Muscle of back (tissue), 13 donors: ENCODE measurements at places on chromosomes 4 and X. TPM values are rescaled to one million over a fixed set of nuclear protein-coding genes. Genes with fewer than 3 reads are reported as not detected.

DNA sequence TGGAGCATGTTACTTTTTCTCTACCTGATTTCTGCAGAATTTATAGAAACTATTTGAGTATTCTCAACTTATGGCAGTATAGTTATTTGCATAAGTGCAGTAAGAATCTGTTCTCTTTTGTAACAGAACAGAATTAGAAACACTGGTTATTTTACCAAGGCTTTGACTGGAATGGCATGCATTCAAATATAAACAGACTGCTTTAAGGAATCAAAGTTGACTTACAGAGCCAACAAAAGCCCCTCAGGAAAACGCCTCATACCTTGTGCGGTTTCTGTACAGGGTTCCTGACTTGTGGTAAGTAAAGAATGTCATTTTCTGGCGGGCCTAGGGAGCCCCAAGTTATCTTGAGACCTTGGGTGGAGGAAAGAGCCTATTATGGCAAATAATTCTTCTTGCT lies 97.1 kb downstream of the GPR143 start:
- no peak for DNase-seq

The FAM184B gene
- 3.1 TPM for polyA plus RNA-seq

GRCh38 chr4:86741846-86742245 lies 107.3 kb downstream of the SLC10A6 start:
- DNase-seq: no peak

DNA sequence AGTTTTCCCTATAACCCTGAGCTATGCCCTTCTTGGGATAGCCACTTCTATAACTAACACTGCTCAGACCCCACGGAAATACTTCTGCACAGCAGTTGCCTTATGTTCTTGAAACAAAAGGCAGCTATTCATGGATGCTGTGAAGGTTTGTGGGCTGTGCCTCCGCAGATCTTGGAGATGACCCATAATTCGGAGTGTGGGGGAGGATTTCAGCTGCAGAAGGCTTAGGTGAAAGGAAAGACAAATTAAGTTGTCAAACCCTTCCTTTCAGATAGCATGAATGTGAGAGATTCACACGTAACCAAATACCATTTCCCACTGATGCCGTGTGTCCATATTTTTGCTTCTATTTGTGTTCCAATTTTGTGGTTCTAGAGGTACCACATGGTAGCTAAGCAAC lies 38.1 kb upstream of the NYX start:
- no peak for DNase-seq

DNA sequence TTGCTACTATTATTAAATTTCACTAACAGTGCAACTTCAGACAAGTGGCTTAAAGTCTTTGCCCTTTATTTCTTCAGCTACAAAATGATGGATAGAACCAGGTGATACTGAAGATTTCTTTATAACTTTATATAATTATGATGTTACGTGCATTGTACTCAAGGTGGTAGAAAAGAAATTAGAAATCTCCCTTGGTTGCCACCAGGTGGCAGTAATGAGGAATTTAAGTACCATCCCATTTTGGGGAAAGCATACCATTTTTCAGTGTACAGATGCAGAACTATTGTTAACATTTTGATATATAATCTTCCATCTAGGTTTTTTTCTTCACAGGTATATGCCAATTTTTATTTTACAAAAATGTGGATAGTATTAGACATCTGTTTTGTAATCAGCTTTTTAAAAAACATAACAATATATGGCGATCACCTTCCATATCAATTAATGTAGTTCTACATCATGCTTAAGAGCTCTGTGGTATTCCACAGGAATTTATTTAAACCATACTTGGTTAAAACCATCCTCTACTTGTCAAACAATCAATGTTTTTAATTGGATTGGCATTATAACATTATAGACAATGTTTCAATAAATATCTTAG lies 37.7 kb upstream of the RAB33B start:
- peak; percentile 46 for DNase-seq

DNA sequence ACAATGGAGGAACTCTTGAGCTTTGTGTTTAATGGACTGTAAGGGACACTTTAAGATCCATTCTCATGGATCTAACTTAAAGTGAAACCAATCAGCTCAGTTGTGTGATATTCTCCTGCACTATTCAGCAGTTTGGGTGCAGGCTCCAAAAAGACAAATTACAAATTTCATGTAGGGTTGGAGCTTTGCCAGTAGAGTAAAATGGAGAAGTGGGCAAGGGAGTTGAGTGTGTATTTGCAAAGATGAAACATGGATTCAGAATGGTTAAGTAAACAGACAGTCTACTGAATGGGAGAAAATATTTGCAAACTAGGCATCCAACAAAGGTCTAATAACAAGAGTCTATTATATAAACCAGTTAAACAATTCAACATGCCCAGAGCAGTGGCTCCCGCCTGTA lies 21.2 kb upstream of the MID2 start:
- no peak for DNase-seq

GRCh38 chr4:8220661-8221450 lies 21.8 kb downstream of the SH3TC1 start:
- DNase-seq: no peak

- no peak for DNase-seq
Observed at GRCh38 chr4:41297832-41298231, 41.1 kb downstream of the UCHL1 start.

DNA sequence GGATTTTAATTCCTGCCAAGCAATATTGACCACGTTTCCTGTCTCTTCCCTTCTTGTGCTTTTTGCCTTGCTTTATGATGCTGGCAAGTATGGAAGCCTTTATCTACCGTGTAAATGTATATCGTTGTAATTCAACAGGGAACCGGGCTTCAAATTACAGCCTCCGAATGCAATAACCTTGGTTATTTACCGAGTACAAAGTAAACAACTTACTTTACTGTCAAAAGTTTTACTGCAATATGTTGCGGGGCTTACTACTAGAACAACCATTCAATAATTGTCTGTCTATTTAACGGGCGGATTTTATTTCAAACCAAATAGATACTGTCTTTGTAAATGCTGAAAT lies 73.1 kb downstream of the PALLD start:
- no peak for DNase-seq

DNA sequence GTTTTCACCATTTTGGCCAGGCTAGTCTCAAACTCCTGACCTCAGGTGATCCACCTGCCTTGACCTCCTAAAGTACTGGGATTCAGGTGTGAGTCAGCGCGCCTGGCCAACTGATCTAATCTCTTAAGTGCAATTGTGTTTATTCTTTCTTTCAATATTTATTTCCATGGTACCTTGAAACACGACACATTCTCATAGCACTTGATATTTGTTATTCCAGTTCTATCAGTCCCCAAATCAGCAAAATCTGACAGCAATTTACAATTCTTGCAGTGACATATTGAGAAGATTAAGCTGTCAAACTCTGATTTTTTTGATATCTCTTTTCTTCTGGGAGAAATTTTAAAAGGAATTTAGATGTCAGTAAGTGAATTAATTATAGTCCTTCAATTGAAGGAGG lies 218.1 kb upstream of the FAT4 start:
- DNase-seq: no peak

The SPATA4 gene
- 0.22 TPM for polyA plus RNA-seq

The MAGEA1 gene
- not detected for polyA plus RNA-seq

The CSN2 gene
- not detected for polyA plus RNA-seq

DNA sequence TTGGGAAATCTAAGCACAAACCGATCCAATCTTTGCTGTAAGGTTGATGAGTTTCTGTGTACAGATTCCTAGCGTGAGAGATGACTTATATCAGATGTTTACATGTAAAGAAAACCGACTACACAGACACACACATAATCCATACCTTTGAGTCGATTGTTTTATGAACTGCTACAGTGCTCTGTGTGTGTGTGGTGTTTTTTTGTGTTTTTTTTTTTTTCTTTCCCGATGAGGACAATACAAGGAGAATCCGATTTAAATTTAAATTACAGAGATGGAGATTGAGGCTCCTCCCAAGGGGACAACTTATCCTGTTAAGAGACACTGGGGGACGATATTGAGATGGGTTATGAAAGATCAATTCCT lies 461 bp upstream of the SLC9A6 start:
- no peak for DNase-seq

DNA sequence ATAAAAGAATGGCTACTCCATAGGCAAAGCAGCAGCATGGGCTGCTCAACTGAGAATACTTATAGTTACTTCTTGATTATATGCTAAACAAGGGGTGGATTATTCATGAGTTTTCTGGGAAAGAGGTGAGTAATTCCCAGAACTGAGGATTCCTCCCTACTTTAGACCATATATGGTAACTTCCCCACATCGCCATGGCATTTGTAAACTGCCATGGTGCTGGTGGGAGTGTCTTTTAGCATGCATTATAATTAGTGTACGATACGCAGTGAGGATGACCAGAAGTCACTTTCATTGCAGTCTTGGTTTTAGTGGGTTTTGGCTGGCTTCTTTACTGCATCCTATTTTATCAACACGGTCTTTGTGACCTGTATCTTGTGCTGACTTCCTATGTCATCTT lies 141.5 kb downstream of the MAGEB17 start:
- DNase-seq: no peak

The UBE2D3 gene
- polyA plus RNA-seq: 284 TPM

DNA sequence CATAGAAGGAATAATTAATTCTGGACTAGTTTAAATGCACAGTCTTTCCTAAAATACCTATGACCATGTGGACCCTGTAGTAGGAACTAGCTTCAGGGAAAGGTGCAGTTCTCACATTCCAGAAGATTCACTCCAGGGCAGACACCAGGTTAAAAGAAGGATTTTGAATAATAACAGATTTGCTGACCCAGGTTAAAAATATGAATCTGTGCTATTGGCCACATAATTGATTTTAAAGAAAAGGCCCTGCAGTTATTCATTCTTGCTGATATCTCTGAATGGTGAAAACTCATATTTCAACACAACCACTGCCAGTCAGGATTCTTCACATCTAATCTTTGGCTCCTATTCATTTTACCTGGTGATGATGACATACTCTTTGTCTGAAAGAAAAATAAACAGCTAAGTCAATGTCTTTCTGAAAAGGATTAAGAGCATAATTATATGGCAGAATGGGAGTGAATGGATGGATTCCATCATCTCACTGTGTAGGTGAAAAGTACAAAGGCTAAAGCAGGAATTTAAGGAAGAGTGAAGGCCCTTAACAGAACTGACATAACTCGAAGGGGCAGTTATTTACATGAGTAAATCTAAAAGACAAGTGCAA lies 432.8 kb downstream of the PDGFC start:
- DNase-seq: no peak

DNA sequence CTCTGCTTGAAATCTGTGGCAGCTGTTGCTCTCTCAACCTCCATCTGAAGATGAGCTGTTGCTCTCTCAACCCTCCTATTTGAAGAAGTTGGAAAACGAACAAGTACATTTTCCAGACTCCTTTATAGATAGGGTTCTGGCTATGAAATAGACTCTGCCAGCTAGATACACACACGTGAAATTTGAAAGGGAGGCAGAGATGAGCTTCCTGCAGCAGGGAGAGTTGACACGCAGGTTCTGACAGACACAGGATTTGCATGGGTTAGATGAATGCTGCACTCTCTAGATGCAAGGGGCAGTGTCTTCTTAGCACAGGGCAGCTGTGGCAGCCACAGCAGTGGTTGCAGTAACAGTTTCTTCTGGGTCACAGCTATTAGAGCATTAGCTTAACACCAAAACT lies 8.0 kb upstream of the PYURF start:
- no peak for DNase-seq

DNA sequence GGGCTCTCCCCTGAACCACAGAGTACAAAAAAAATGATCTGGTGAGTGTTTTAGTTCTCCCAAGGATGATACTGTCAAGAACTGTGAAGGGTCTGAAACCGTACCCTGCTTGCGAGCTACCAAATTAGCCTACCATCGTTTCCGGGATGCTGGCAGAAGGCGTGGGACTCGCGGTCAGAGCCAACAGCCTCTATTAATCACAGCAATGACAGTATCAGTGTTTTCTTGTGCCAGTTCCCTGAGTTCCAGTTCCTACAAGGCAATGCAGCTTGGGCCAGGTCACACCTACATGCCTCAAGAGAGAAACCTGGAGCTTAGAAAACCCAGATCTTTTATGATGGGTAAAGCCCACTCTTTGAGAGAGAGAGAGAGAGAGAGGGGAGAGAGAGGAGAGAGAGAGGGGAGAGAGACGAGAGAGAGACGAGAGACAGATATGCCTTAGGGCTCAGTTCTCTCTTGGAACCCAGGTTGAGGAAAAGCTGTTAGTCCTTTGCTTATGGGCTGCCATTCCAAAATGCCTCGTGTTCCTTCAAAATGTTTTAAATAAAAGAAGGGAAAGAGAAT lies 327.8 kb downstream of the ARHGAP10 start:
- DNase-seq: no peak

GRCh38 chr4:10960389-10960788 lies 275.8 kb upstream of the CLNK start:
- no peak for DNase-seq

DNA sequence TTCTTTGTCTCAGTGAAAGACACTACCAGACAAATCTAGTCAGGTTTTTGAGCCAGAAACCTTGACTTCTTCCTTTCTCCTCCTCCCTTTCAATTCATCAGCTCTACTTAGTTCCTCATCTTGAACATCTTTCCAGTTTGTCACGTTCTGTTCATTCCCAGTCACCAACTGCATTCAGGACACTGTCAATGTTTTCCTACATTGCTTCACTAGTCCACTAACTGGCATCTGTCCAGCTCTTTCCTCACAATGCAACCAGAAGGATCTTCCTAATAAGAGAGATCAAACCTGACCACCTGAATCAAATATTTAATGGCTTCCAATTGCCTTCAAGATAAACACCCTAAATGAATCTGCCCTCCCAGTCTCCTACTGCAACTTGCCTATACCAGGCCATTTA lies 52.5 kb downstream of the SYNPO2 start:
- no peak for DNase-seq

The PDZD11 gene
- polyA plus RNA-seq: 40.6 TPM

- no peak for DNase-seq
Observed at GRCh38 chr4:126419266-126419665, 1104.5 kb downstream of the FAT4 start.

The GPR34 gene
- 10.8 TPM for polyA plus RNA-seq

DNA sequence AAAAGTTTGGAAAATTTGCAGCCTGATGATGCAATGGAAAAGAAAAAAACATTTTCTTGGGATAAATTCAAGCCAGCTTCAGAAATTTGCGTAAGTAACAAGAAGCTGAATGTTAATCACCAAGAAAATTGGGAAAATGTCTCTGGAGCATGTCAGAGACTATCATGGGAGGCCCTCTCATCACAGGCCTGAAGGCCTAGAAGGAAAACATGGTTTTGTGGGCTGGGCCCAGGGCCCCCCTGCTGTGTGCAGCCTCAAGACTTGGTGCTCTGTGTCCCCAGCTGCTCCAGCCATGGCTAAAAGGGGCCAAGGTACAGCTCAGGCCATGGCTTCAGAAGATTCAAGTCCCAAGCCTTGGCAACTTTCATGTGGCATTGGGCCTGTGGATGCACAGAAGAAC lies 1049.8 kb upstream of the GRIA3 start:
- peak; percentile 25 for DNase-seq

DNA sequence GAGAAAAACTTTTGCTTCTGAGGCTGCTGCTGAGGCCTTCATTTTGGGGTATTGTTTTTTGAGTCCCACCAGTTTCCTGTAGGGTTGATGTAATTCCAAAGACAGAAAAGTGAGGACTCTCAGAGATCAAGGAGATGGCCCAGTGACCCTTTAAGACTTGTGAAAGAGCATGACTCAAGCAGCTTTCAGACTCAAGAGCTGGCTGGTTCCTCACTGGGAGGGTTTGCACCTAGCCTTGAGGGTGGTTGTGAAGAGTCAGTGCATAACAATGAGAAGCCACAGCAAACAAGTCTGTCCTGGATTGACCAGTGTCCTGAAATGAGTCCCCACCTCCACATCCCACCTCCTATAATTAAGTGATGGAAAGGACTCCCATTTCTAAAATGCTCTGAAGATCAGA lies 89.2 kb downstream of the NHS start:
- DNase-seq: no peak
